ENCODE measurements at places on chromosomes 11 and 22. TPM values are rescaled to one million over a fixed set of nuclear protein-coding genes. Genes with fewer than 3 reads are reported as not detected.

GRCh38 chr11:119284344-119285157, 32.4 kb downstream of the MCAM start:
- H3K27me3 ChIP-seq: no peaks in the 10 kb centered on the region
- H3K4me1 ChIP-seq: no peaks in the 10 kb centered on the region
- H3K4me3 ChIP-seq: no peak overlapping the region
- peaks cover 19% of the 10 kb centered on the region for H3K36me3 ChIP-seq
- peak; percentile 22 for DNase-seq
- no peak overlapping the region for H3K27ac ChIP-seq

DNA sequence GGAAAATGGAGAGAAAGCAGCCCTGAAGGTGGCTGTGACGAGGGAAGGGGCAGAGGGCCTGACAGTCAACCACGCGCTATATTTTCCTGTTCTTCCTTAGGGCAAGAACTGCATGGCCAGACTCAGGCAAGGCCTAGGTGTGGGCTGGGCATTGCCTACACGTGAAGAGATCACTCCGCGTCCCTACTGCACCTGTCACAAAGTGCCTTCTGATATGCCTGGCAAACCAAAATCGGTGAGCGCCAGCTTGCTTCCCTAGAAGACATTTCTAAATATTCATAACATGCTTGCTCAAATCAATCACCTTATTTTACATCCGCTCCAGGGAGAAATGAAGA, 6.3 kb downstream of the TMEM121B start:
- peaks cover 6% of the 10 kb centered on the region for H3K27me3 ChIP-seq
- H3K4me1 ChIP-seq: no peaks in the 10 kb centered on the region
- no peak for DNase-seq
- no peaks in the 10 kb centered on the region for H3K36me3 ChIP-seq

DNA sequence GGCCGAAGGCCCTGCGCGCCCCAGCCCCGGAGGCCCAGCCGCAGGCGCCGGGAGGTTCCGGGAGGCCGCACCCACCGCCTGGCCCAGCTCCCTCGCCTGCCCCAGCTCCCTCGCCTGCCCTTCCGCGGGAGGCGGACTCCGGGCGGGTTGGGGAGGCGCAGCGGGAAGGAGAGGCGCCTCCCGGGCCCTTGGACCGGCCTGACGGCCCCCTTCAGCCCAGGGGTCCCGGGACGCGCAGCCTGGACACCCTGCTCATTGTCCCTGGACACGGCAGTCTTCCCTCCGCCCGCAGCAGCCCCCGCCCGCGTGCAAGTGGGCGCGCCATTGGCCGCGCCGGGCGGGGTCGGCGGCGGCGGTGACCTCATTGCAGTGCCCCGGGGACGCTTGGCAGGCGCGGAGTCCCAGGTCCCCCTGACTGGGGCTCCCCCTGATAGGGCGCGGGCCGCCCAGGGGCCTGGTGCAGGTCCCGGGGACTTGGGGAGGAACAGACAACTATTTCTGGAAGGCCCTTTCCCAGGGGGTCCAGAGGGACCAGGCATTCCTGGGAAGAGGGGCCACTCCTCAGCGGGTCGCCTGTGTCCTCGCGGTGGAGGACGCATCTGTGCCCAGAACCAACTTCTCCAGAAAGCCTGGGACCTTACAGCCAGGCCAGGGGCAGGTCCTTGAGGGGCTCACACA, 501 bp downstream of the CD151 start:
- peaks cover 3% of the 10 kb centered on the region for H3K36me3 ChIP-seq
- peak overlapping the region; percentile 79 for H3K27ac ChIP-seq
- no peaks in the 10 kb centered on the region for H3K27me3 ChIP-seq
- DNase-seq: no peak
- peak overlapping the region; percentile 86 for H3K4me3 ChIP-seq

GRCh38 chr11:19018901-19019300, 41.6 kb downstream of the MRGPRX2 start:
- H3K27ac ChIP-seq: no peak overlapping the region
- DNase-seq: no peak
- H3K27me3 ChIP-seq: peaks cover 26% of the 10 kb centered on the region
- no peaks in the 10 kb centered on the region for H3K4me1 ChIP-seq
- no peaks in the 10 kb centered on the region for H3K36me3 ChIP-seq
- no peak overlapping the region for H3K4me3 ChIP-seq

DNA sequence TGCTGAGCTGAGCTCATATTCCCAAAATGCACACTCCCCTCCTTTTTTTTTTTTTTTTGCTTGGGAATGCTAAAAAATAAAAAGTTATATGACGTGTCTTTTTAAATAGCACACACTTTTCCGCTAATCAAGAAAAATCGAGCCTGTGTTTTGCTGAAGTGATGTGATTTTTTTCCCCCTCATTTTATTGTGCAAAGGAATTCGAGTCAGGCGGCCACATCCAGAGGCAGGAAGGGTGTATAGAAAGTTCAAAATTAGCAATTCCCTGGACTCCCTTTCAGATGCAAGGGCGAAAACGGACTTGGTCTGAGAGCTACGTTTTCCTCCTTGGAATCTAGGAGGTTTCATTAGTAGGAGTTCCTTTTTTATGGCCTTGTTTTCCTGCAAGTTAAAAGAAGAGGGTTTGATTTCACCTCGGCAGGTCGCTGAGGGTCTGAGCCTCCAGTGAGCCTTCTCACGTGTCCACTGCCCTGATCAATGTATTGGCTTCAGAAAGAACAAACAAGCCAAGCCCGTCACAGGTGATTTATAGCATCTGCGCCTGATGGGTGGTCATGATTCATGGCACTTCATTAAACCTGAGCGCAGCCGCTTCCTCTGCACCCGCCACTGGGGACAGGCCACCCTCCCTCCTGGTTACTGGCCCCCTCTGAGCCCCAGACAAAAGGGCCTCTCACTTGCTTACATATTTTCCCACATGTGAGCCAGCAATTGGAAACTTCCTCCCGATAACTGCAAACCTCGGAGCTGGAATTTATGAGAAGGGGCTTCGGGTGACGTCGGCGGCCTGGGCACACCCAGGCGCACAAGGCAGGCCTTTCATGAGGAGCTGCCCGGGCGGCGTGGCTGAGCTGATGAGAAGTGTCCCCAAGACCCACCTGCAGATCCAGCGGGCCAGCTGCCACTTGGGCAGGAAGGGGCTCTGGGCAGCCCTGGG, 64.4 kb upstream of the LINC01488 start:
- peaks cover 15% of the 10 kb centered on the region for H3K4me1 ChIP-seq
- no peaks in the 10 kb centered on the region for H3K27me3 ChIP-seq
- H3K27ac ChIP-seq: no peak overlapping the region
- no peak overlapping the region for H3K4me3 ChIP-seq
- H3K36me3 ChIP-seq: no peaks in the 10 kb centered on the region

Gene ADM2
- 23.0 TPM for total RNA-seq

Gene CD248
- total RNA-seq: 50.9 TPM

Data from astrocyte (in vitro differentiated cells and primary cell).